HS-27A (cell line): ENCODE measurements at places on chromosomes 2 and 18.

DNA sequence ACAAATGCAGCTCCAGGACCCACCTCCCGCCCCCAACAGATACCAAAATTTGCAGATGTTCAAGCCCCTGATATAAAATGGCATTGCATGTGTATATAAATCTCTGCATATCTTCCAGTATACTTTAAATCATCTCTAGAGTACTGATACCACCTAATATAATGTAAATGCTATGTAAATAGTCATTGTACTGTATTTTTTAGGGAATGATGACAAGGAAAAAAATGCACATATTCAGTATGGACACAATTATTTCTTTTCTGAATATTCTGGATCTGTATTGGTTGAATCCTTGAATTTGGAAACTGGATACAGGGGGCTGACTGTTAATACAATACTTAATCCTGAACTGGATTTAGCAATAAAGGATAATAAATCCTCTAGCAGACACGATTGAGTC, 67.7 kb downstream of the FRZB start:
- no peak for DNase-seq

GRCh38 chr2:112584134-112584890, at the start of gene CHCHD5:
TSS of gene CHCHD5 (plus strand) at chr2:112584609. CDS start at chr2:112584648, 39 bp downstream.
- peak; percentile 98 for DNase-seq

DNA sequence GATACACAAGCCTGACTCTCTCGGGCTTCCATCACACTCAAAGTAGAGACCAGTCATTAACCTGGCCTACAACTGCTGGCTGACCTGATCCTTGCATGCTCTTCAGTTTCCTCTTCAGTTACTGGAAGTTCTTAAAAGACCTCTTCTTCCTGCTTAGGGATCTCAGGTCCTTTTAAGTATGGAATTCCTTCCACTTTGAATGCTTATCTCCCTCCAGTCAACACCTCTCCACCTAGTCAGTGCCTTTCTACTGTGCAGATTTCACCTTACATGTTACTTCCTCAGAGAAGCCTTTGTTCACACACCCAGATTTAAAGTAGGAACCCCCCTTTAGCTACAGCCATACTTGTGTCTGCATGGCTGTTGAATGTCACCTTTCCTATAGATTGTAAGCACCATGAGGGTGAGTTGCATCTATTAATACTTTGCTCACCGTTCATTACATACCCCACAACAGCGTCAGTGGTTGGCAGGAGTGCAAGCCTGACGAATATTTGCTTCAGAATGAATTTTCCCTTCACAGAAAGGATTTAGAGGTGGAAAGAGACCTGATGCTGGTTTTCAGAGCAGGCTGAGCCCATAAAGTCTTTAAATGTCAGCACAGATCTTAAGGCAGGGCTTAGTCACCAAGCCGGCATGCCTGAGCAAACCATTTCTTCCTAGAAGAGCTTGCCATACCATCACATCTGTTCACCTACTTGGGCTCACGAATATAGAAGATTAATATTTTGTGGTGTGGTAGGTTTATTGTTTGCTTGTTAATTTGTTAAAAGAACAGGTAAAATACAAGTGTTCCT, 90.1 kb downstream of the ACVR1 start:
- DNase-seq: no peak

GRCh38 chr2:88949336-88949735, 257.9 kb downstream of the RPIA start:
- DNase-seq: no peak

- no peak for DNase-seq
Measured at GRCh38 chr18:28167835-28168349, 9.0 kb downstream of the CDH2 start.

GRCh38 chr2:95052307-95052706, 26.8 kb downstream of the MAL start:
- no peak for DNase-seq

DNA sequence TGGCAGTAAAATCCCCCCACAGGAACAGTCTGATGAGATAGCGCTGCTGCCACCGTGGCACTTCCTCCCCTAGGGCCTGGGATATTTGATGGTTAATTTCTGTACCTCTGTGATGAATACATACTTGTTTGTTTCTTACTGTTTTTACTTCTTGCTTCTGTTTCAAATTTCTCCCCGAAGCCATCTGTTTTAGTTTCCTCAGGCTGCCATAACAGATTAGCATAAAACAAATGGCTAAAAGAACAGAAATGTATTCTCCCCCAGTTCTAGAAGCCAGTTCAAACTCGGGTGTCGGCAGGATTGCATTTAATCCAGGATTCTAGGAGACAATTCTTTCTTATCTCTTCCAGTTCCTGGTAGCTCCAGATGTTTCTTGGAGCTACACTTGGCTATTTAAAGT, 435.9 kb downstream of the DSEL start:
- DNase-seq: no peak

GRCh38 chr18:58241877-58242276, 197.9 kb downstream of the NEDD4L start:
- no peak for DNase-seq

- DNase-seq: peak; percentile 74
Measured at GRCh38 chr2:11155381-11156035, at the start of gene SLC66A3. TSS of gene SLC66A3 (plus strand) at chr2:11155467. CDS start at chr2:11155547, 80 bp downstream.

DNA sequence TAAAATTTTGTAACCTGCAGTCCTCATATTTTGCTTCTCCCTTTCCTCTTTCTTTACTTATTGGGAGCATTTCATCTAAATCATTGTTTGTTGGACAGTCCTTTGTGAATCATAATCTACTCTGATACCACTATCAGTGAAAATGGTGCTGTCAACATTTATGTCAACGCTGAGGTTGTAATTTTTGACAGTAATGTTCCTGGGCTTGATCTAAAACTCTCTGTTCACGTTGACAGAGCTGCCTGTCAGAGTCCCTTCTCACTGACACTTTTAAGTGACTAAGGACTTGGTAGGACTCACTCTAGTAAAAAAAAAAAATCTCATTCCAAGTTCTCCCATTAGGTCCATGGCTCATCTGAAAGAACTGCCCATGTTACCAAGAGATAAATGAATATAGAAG, 1640.8 kb upstream of the PIK3C3 start:
- no peak for DNase-seq

GRCh38 chr2:190149200-190149599, 86.7 kb upstream of the MSTN start:
- no peak for DNase-seq

- DNase-seq: no peak
Measured at GRCh38 chr2:66445925-66446871, 11.3 kb downstream of the MEIS1 start.

DNA sequence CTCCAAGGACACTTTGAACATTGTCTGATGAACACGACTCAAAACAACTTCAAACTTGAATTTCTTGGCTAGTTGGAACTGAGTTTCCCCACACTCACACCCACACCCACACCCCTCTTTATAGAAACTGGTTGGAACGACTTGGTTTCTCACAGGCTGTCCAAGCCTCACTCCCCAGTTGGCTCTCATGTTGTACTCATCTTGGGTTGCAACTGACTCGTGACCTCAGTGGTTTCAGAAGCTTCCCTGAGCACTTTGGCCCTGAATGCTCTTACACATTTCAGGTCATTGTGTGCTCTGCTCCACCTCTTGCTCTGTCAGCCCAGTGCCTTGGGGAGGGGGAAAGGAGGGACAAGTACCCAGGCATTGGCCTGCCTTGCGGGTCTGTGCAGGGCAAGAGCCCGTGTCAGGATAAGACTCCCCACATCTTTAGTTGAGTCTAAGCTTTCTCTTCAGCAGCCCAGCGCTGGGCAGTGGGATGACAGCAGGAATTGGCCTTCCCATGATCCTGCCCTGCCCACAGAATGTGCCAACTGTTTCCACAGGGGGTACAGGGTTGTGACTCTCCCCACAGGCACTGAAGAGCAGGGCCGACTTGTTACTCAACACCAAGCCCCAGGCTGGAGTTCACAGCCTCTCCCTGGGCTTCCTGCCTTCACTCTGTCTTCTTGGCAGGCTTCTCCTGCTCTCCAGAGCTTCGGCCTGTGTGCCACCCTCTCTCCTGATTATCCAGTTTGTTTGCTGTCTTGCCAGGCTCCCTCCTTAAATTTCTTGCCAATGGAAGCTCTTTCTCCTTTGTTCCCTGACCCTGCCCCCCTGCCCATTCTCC, 104.6 kb downstream of the RTN4 start:
- DNase-seq: no peak

GRCh38 chr2:223363085-223363484, 239.1 kb downstream of the SCG2 start:
- DNase-seq: no peak

DNA sequence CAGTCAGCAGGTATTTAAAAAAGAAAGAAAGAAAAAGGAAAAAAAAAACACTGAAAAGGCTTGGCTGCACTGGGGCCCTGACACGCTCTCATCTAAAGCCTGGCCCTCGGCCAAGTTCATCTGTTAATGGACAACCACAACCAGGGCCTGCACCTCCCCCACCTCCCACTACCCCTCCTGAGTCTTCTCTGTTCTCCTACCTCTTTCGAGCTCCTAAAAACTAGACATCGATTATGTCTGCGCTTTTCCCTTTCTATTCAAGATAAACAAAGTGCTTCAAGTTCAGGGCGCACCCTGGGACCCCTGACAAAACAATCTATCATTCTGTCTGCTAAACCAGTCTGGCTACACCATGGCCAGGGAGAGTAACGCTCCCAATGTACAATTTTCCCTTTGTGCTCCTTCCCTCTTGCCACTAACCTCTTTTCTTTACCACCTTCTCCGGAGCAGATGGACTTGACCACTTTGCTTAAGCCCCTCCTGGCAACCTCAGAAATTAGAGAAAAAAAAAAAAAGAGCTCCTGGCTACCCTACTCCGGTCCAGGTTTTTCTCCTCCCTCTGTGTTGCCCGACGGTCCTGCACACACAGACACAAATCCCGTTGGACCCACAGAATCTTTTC, 22.7 kb downstream of the BCL11A start:
- no peak for DNase-seq

DNA sequence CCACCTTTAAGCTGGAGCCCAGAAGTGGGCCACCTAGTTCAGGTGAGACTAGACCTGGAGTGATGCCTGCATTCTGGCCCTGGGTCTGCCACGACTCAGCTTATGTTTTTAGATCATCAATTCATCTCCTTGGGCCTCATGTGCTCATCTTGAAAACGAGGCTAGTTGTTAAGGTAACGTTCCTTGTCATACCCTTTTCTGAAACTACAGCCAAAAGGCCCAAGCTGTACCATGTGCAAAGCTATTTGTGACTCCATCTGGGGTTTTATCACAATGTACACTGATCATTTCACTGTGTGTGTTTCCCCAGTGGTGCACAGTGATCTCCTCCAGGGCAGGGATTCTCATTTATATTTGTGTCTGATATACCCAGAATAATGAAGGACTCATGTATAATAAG, 138.4 kb upstream of the COPS8 start:
- no peak for DNase-seq

DNA sequence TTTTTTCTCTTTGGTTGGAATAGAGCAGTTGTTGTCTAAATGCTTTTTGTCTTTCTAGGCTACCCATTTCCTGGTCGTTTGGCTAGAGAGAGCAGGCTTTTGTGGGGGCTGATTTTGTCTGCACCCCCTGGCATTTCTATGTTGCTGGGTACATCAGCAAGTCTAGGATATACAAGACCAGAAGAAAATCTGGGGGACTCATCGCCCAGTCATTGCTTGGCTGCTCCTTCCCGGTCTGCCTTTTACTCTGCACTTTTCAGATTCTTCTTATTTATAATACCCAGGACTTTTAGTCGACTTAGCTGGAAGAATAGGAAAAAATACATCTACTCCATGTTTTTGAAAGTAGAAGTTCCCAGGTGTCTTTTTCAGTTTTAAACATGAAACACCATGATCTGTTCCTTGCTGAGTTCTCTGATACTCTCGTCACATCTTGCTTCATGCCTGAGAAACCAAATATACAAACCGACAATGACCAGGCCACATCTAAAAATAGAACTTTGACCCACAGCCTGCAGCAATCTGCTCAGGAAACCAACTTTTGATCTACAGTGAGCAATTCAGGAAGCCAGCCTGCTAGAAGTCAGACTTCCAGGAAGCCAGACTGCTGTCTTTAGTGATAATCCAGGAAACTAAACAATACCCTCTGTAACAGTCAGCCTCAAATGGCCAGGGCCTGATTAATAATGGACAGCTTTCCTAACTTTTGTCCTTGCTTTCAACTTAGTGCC, 163.8 kb upstream of the MEX3C start:
- DNase-seq: no peak

DNA sequence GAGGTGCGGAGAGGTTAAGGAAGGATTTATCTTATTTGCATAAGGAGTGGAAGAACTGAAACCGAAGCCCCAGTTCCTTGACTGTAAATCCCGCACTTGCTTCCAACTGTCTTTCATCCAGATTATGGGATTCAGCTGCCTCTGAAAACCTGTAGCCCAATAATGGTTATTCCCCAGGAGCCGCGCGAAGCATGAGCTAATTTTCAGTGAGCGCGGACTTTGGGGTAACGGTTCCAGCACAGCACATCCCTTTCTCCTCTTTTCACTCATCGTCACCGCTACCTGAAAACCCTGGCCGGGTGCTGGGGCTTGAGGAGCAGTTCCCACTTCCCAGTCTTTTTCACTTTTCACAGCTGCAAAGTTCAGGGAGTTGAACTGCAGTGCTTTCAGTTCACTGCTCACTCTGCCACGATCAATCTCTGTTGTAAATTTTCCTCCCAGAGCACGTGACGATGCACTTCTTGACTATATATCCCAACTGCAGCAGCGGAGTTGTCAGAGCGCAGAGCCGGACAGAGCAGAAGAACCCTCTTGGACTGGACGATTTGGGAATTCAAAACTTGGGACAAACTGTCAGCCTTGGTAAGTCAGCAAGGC, at the start of gene KCNE4:
TSS of gene KCNE4 (plus strand) at position 498 of the 597 bp plus-strand sequence. CDS start 641 bp downstream, outside the sequence.
- peak; percentile 47 for DNase-seq

- no peak for DNase-seq
Measured at GRCh38 chr18:28040716-28041115, 136.2 kb downstream of the CDH2 start.

- DNase-seq: no peak
Measured at GRCh38 chr2:70905443-70906421, 30.0 kb upstream of the ATP6V1B1 start.

- no peak for DNase-seq
Measured at GRCh38 chr18:12301263-12302005, 6.6 kb upstream of the TUBB6 start.

DNA sequence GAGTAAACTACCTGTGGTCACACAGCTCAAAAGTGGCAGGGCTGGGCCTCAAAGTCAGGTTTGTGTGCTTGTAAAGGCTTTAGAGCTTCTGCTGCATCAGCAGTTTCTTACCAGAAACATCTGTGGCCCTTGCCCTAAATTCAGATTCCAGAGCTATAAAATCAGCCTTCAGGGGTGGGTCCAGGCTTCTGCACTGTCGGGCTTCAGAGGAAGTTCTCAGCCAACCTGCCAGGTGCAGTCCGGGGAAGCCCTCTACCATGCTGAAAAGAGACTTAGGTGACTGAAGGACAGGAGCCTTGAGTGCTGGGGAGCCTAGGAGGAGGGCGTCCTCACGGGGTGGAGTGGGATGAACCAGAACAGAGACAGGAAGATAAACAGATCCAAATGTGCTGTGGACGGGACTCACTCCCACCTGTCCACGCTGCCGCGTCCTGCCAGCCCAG, 69.9 kb upstream of the HS6ST1 start:
- DNase-seq: no peak
